Tracheal epithelial cell (primary cell): ENCODE measurements at places on chromosomes 2 and 18. TPM values are rescaled to one million over a fixed set of nuclear protein-coding genes. Genes with fewer than 3 reads are reported as not detected.

The LRATD1 gene
- 16.6 and 41.6 TPM in 2 replicates for total RNA-seq

The ALPG gene
- under 0.01 TPM in 1 of 2 replicates, not detected in the other for total RNA-seq

The PTCD3 gene
- 50.8 and 72.7 TPM in 2 replicates for total RNA-seq

The TFPI gene
- total RNA-seq = 5.3 and 19.0 TPM in 2 replicates

The RGPD4 gene
- not detected in 2 replicates for total RNA-seq

The LRRTM1 gene
- not detected in 2 replicates for total RNA-seq

The GNLY gene
- total RNA-seq = not detected in 2 replicates

The UPP2 gene
- not detected in 2 replicates for total RNA-seq

The TEX44 gene
- total RNA-seq = not detected in 2 replicates

The FAM228A gene
- total RNA-seq = 0.43 TPM in 1 of 2 replicates, not detected in the other

The SERPINB13 gene
- total RNA-seq = 9.2 and 20.5 TPM in 2 replicates

The RTP5 gene
- total RNA-seq = not detected in 2 replicates

The FSIP2 gene
- under 0.01 and 0.21 TPM in 2 replicates for total RNA-seq

The ABCB11 gene
- total RNA-seq = under 0.01 TPM in 1 of 2 replicates, not detected in the other

The CYRIA gene
- 2.1 and 4.3 TPM in 2 replicates for total RNA-seq
